NCI-H2081 treated with DMSO at 0.1 percent for 48 hours (cell line): ENCODE measurements at places on chromosomes 1 and 21.

DNA sequence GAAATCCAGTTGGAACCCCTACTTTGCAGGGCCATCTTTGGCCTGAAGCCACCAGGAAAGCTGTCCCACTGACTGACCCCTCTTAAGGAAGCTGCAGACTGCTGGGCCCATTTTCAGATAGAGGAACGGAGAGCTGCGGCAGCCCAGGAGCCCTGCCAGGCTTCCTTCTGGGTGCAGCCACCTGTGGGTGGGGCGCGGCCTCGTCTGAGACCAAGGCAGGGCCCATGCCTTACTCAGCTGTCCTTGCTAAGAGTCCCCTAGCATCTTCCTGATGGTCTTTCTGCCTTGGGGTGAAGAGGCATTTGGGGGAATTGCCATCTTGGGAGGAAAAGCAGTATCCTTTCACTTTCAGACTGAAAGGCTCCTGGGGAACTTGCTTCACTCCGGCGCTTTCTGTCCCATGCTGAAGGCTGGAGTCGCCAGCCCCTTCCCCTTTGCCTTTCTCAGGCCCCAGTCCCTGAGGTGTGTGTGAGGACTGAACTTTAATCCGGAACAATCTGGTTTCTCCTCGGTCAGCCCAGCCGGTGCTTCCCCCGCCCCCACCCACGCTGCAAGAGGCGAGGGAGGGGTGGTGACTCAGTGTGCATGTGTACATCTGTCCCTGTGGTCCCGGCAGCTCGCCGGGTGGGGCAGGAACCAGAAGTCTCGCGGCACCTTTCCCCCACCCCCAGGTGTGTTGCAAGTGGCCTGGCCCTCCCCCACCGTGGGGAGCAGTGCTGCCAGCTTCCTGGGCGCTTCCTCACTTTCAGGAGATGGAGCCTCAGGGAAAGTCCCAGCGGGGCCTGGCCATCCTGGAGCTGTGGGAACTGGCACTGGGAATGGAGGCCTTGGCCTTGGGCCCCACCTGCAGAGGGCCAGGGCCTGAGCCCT is 5.1 kb downstream of the ZC3H12A start:
- DNase-seq, result no peak

GRCh38 chr1:7687411-7687810 is 83.7 kb upstream of the VAMP3 start:
- DNase-seq, result no peak

DNA sequence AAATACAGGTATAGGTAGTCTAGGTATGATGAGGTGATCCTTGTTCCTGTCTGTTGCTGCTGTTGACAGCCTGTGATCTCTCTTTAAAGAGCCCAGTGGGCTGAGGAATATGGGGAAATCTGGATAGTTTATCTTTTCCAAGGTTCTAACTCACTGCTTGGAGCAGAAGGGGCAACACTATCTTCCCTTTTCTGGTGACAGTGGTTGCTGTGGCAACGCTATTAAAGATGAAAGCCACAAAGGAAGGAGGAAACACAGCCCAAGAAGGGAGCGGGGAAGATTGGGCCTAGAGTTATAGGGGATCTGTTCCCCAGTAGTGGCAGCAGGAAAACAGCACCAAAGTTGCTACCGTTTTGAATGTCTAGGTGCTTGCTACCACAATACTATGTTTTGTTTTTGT is 8.8 kb downstream of the PCP4L1 start:
- no peak for DNase-seq

GRCh38 chr21:43727519-43728153 is 8.7 kb downstream of the PDXK start:
- no peak for DNase-seq

GRCh38 chr1:3323021-3323795 is 131.3 kb upstream of the ARHGEF16 start:
- DNase-seq, result no peak

GRCh38 chr1:43648221-43648847 is 1.6 kb upstream of the KDM4A start:
- no peak for DNase-seq

- DNase-seq, result no peak
Observed at GRCh38 chr1:227910511-227911153, 37.1 kb downstream of the WNT9A start.

DNA sequence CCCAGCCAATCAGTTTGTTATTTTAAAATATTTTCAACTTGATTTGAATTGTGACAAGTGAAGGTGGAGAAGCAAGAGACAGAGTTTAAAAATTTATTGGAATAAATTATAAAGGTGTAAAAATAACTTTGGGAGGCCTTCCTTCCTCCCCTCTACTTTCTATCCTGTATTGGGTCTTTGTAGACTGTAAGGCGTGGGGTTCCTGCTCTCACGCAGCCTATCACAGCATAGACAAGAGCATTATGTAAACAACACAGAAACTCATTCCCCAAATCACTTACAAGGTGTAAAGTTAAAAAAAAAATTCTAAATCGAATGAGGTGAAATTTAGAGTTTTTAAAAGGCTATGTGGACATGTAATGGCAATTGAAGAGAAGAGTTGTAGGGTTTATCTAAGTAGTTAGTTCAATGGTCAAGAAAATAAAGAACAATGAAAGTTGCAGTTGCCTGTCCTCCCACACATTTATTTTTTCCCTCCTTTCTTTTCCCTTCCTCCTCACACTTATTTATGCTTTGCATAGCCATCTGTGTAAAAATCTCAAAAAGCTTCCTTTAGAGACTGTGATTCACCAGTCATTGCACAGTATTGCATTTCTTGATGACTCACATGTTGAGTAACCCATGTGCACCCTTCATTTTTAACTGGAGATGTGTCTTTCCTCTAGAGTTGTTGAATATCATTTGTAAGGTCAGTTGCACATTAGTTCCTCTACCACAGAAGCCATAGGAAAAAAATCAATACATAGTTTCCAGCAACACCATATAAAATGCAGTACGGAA is 242.2 kb downstream of the PTPRC start:
- DNase-seq, result no peak

- no peak for DNase-seq
Observed at GRCh38 chr1:205293350-205294074, 28.0 kb downstream of the NUAK2 start.

DNA sequence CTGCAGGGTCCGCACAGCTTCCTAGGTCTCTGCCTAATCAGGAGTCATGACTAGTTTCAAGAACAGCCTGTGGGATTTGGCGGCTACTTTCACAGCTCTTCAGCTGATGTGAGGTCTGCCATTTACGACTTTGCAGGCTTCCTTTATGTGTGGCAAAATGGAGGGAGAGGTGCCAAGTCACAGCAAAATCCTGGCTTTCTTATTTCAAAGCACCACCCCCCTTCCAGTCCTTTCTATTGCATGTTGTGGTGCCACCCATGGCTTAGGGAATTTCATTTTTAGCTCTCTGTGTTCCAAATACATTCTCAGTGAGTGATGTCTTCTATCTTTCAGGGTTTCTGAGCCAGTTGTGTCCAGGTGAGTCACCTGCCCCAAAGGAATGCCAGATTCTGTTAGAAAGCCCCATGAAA is 75.1 kb upstream of the WLS start:
- DNase-seq, result no peak

- no peak for DNase-seq
Observed at GRCh38 chr1:201260236-201260590, 23.1 kb upstream of the PKP1 start.

GRCh38 chr1:196684476-196684875 is 32.6 kb downstream of the CFH start:
- no peak for DNase-seq

DNA sequence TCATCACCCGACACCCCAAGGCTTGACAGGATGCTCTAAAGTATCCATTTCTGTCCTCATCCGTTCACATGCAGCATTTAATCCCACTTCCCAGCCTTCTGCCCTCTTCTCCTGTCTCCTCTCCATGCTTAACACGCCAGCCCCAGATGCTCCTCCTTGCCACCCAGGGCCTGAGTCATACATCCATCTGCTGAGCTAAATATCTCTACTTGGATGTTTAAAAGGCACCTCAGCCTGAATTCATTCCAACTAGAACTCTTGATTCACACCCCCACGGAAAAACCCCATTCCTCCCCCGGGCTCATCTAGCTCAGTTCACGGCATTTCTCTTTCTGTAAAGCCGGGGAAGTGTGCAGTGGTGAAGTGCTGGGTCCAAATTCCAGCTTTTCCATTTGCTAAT is 27.7 kb downstream of the TEX35 start:
- DNase-seq, result no peak

DNA sequence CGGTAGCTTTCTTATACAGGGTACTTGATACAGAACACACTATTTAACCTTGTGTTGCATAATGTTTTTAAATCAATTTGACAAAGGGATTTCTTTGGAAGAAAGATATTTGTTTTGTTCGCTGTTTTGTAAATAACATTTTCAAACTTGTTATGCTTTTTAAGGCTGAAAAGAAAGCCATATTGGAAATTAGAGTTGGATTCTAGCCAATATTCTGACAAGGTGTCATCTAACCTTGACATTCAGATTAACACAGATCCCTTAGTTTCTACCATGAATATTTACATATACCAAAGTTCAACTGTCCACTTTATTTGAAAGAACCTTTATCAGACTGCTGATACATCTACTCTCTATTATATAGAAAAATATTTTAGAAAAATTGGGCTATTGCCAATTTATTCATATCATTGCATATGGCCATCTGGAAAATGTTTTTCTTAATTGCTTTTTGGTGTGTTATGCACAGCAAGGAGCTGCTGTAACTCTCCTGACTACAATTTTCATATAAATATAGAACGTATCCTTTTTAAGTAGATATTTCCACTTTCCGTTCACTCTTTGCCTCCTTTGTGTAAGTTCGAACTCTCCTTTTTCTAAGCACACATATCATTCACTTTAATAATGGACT is 206.3 kb downstream of the NCAM2 start:
- DNase-seq, result no peak

- no peak for DNase-seq
Observed at GRCh38 chr1:186618401-186619170, 61.6 kb downstream of the PTGS2 start.

DNA sequence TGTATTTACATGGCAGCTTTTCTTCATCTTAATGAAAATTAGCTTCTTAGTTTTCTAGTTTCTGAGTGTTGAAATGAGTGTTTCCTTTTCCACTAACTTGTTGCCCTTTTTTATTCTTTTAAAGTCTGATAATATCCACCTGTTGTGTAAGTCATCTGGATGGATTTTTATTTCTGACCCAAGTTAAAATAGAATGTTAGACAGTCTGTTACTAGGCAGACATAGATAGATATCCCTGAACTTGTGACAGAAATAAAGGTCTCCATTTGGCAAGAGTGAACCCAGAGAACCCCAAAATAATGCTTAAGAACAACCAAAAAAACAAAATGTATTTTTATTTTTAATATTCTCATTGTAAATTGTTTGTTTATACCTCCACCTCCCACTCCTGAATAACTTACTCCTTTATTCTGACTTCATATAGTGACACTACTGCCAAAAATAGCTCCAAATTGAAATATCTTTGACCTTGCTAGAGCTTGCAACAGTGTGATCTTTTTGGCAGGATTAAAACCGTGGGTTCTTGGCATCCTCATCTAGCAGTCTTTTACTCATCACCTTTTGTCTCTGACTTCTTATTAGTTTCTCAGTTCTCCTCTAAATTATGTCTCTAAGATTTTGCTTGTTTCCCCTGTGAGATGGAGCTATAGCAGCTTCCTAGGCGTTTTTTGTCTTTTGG is 26.9 kb upstream of the SH3D21 start:
- no peak for DNase-seq

GRCh38 chr1:15229707-15230131 is 17.3 kb upstream of the FHAD1 start:
- no peak for DNase-seq

GRCh38 chr1:119008483-119009311 is 20.6 kb upstream of the TBX15 start:
- DNase-seq, result no peak

DNA sequence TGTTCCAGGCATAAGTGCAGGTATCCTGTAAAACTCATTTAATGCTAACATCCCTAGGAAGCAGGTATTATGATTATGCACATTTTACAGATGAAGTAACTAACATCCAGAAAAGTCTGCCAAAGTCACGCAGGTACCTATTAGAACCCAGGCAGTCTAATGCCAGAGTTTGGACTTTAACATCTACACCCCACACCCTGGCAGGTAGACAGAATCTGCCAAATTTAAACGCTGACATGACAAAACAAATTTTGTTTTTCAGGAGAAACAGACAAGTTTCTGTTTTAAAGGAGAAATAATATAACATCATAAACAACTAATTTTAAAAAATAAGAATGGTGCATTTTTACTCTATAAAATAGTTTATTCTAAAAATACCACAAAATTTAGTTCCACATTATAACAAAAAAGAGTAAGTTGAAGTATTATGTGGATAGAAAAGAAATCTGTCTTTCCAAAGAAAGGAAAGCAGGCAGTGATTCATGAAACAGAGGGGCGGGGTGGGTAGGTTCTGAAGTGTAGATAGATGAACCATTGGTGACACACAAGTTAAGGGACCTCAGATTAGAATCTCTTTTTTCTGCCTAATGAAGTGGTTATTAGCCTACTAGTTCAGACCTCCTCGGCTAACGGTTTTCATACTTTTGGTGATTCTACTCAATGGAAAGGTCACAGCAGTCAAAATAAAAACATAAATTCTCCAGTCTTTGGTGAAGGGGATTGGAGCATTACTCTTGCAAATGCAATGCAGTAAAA is 1.7 kb downstream of the ASPM start:
- DNase-seq, result no peak

DNA sequence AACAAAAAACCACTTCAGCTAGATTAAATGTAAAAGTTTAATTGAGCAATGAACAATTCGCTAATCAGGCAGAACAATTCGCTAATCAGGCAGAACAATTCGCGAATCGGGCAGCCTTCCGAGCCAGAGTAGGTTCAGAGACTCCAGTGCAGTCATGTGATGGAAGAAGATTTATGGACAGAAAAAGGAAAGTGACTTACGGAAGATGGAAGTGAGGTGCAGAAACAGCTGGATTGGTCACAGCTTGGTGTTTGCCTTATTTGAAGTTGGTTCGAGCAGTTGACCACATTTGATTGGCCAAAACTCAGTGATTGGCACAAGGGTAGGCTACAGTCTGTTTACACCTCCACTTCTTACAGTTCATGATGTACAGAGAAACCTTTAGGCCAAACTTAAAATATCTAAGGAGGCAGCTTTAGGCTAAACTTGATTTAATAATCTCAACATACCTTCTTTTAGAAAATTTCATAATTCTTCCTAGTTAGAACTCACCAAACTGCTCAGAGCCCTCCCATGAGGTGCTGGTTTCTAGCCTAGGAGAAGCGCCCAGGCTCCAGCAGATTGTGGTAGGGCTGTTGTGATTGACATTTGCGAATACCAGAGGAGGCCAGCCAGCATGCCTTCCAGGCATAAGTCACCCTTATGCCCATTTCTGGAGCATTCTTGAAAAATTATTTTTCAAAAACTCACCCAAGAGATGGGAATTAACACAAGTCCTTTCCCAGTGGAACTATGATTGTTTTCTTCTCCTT is 22.8 kb upstream of the KCNC4 start:
- no peak for DNase-seq

- DNase-seq, result no peak
Observed at GRCh38 chr1:205510308-205510950, 6.0 kb downstream of the CDK18 start.
